Neural crest cell (in vitro differentiated cells): ENCODE measurements at places on chromosomes 3 and 15. TPM values are rescaled to one million over a fixed set of nuclear protein-coding genes. Genes with fewer than 3 reads are reported as not detected.

DNA sequence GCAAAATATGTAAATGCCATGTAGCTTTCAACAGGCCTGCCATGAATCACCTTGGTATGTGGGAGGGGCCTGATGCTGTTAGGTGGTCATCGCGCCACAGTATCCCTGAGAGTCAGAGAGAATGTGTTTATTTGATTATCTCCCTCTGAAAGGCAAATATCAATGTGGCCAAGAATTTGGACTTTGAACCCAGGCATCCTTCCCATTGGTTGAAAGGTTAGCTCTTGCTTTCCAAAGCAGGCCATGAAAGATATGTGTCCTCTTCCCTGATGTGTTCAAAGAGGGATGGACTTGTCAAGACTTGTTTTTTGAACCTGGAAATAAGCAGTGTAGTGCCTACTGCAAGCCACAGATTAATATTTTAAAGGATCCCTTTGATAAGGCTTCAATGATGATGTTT is 36.7 kb downstream of the SRP14 start:
- no peaks in the 10 kb centered on the region for H3K4me1 ChIP-seq
- H3K36me3 ChIP-seq, result peaks cover 13% of the 10 kb centered on the region
- H3K4me3 ChIP-seq, result no peak overlapping the region
- no peak for DNase-seq

DNA sequence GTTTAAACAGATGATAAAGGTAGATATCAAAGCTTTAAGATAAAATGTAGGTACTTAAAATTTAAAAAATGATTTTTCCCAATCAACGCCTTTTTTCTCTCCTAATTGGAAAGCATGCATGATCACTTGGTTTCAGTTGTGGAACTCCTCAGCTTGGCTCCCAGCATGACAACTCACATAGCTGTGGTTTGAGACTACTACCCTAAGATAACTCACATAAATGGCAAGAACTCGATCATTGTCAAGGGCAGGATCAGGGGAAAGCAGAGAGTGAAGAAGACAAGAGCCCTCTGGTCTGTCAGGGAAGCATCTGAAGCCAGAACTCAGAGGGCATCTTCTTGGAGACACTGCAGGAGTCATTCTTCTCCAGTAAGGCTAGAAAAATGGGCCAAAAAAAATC is 516.7 kb downstream of the NTRK3 start:
- H3K4me1 ChIP-seq, result peaks cover 13% of the 10 kb centered on the region
- no peaks in the 10 kb centered on the region for H3K36me3 ChIP-seq
- no peak for DNase-seq
- no peaks in the 10 kb centered on the region for H3K27me3 ChIP-seq

Gene HHATL
- not detected in 2 replicates for total RNA-seq

Gene SERPINI2
- 0.56 and 0.86 TPM in 2 replicates for total RNA-seq

Gene TMC3
- total RNA-seq, result not detected in 2 replicates

DNA sequence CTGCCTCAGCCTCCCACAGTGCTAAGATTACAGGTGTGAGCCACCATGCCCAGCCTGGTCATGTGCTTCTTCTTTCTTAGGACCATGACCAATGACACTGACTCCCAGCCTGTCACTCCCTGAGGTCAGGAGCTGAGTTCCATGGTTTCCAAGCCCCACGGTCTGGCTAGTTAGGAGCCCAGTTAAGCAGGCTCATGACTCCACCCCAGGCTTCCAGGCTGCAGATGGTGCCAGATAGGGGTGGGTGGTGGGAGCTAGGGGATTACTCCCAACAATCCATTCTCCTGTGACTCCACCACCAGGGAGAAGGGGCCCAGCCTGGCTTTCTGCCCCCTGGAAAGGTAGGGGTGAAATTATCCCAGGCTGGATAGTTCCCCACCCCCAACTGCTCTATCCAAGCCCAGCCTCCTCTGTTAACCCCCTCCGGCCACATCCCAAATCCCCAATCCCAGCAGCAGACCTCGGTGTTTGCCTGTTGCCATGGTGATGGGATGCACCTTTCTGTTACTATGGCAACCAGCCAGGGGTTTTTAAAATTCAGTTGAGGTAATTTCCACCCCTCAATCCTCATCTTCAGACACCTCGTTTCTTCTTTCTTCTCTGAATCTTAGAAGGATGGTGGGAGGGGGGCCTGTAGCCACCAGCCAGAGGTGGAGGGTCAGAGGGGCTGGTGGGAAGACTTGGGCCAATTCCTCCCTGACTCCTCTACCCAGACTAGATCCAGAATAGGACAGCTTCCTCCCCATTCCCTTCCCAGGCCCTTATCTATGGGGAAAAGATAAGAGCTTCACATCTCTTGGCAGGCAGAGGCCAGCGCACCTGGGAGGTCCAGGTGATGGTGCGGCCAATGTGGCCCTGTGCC is 22.5 kb upstream of the SEMA3F start:
- H3K27me3 ChIP-seq, result no peaks in the 10 kb centered on the region
- no peaks in the 10 kb centered on the region for H3K36me3 ChIP-seq
- DNase-seq, result no peak
- no peak overlapping the region for H3K27ac ChIP-seq
- H3K4me3 ChIP-seq, result no peak overlapping the region

Gene WDR5B
- total RNA-seq, result 6.8 and 7.3 TPM in 2 replicates

- no peaks in the 10 kb centered on the region for H3K4me1 ChIP-seq
- no peak overlapping the region for H3K27ac ChIP-seq
- no peak for DNase-seq
- H3K27me3 ChIP-seq, result no peaks in the 10 kb centered on the region
- peaks cover 56% of the 10 kb centered on the region for H3K36me3 ChIP-seq
- no peak overlapping the region for H3K4me3 ChIP-seq
Measured at GRCh38 chr3:187130346-187131066, 8.8 kb downstream of the RPL39L start.

DNA sequence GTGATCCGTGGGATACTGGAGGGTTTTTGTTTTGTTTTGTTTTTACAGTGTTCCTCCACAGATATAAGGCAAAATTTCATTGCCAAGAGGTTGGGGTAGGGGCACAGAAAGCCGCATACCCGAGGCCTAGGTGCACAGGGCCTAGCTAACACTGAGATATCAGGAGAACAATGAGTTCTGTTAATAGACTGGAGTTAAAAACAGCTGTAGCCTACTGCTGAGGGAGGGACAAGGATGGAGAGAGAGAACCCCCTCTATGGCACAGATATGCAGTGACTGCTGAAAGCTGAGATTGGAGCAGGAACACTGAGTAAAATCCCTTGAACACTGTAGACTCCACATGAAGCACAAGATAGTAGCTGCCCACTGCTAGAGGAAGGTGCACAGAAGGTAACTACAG is 53.1 kb upstream of the MAP3K13 start:
- peaks cover 42% of the 10 kb centered on the region for H3K36me3 ChIP-seq
- no peak for DNase-seq
- H3K27ac ChIP-seq, result peak overlapping the region; percentile 94
- H3K27me3 ChIP-seq, result no peaks in the 10 kb centered on the region
- no peak overlapping the region for H3K4me3 ChIP-seq
- peaks cover 20% of the 10 kb centered on the region for H3K4me1 ChIP-seq

Gene LRRIQ4
- total RNA-seq, result 0.12 and 0.16 TPM in 2 replicates

Gene CDCP1
- total RNA-seq, result not detected in 2 replicates

Gene FXR1
- 190 and 206 TPM in 2 replicates for total RNA-seq

GRCh38 chr3:151015767-151016477 is 43.4 kb upstream of the CLRN1 start:
- H3K36me3 ChIP-seq, result no peaks in the 10 kb centered on the region
- no peaks in the 10 kb centered on the region for H3K4me1 ChIP-seq
- no peak overlapping the region for H3K4me3 ChIP-seq

Gene UNC13C
- total RNA-seq, result 1.3 and 1.5 TPM in 2 replicates

Gene NUSAP1
- 159 and 175 TPM in 2 replicates for total RNA-seq

- DNase-seq, result no peak
- no peaks in the 10 kb centered on the region for H3K27me3 ChIP-seq
- peaks cover 34% of the 10 kb centered on the region for H3K4me1 ChIP-seq
- H3K27ac ChIP-seq, result peak overlapping the region; percentile 92
Measured at GRCh38 chr3:196624067-196624790, 15.3 kb upstream of the NRROS start.

GRCh38 chr3:31008994-31009393 is 114.5 kb upstream of the GADL1 start:
- H3K27me3 ChIP-seq, result peaks cover 3% of the 10 kb centered on the region
- no peak overlapping the region for H3K4me3 ChIP-seq
- peaks cover 10% of the 10 kb centered on the region for H3K4me1 ChIP-seq
- no peak overlapping the region for H3K27ac ChIP-seq
- DNase-seq, result no peak
- H3K36me3 ChIP-seq, result no peaks in the 10 kb centered on the region

Gene P3H2
- 2.0 and 4.1 TPM in 2 replicates for total RNA-seq

Gene CFAP20DC
- 10.4 and 12.8 TPM in 2 replicates for total RNA-seq

Gene CAMKV
- 41.2 and 43.1 TPM in 2 replicates for total RNA-seq

Gene FBXW12
- total RNA-seq, result 0.44 and 0.68 TPM in 2 replicates

GRCh38 chr3:50583897-50584296 is 14.6 kb downstream of the HEMK1 start:
- no peaks in the 10 kb centered on the region for H3K27me3 ChIP-seq
- no peaks in the 10 kb centered on the region for H3K36me3 ChIP-seq
- DNase-seq, result no peak
- H3K4me3 ChIP-seq, result no peak overlapping the region

GRCh38 chr15:71396536-71397125 is 281.4 kb downstream of the THSD4 start:
- H3K27ac ChIP-seq, result no peak overlapping the region
- peaks cover 14% of the 10 kb centered on the region for H3K27me3 ChIP-seq
- no peak overlapping the region for H3K4me3 ChIP-seq
- H3K4me1 ChIP-seq, result peaks cover 20% of the 10 kb centered on the region

DNA sequence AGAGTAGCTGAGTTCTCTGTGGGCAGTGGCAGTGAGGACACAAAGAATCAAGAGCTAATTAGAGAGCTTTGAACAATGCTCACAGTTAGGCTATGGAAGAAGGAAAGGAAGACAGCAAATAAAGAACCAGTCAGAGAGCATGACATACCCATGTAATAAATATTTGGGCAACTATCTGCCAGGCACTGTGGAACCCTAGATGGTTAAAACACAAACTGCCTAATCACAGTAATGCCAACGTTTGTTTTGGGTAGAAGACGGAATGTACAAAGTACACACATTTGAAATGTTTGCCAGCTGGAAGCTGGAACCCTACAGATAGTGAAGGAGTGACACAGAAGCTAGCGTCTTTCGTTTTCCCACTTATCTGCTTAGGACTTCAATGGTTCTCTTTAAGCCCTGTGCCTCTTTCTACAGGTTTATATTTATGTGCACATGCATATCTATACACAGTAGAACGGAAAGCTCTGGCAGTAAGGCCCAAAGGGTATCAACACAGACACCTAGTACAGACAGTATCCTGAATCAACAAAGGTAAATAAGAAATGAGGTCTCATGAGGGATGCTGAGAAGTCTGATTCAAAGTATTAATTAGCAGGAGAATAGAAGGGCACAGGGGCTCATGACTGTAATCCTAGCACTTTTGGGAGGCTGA is 44.6 kb downstream of the ANKRD28 start:
- H3K4me3 ChIP-seq, result no peak overlapping the region
- H3K27ac ChIP-seq, result no peak overlapping the region
- no peak for DNase-seq
- peaks cover 13% of the 10 kb centered on the region for H3K4me1 ChIP-seq

DNA sequence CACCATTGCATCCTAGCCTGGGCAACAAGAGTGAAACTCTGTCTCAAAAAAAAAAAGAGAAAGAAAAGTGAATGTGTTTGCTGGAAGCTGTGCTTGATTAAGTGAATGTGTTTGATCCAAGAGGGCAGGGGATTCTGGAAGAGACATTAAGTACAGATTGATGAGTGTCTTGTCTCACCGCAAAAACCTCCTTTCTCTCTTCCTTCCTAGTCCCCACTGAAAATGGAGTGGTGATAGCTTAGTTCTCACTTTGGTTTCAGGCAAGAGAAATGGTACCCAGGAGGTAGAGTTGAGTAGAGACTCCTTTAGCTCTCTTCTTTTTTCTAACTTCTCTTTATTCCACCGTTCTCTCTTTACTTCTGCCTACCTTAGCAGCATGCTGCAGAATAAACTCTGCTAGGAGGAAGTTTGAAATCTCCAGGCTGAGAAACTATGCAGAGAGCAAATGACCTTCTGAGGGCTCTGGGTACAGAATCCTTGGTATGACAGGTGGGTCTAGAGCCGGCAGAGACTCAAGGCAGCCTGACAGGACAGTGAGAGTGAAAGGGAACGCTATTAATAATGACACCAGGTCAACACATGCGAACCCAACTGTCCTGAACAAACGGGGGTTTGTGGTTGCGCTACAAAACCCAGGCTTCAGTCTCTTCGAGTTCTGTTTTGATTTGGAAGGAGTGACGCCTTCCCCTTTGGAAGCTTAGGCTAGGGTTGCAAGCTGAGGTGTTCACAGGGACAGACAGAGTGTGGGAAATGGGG is 74.9 kb downstream of the SMAD3 start:
- H3K36me3 ChIP-seq, result no peaks in the 10 kb centered on the region
- H3K27ac ChIP-seq, result peak overlapping the region; percentile 85
- no peak for DNase-seq
- peaks cover 77% of the 10 kb centered on the region for H3K4me1 ChIP-seq
- no peaks in the 10 kb centered on the region for H3K27me3 ChIP-seq

GRCh38 chr15:38849046-38849445 is 284.4 kb upstream of the RASGRP1 start:
- H3K27me3 ChIP-seq, result no peaks in the 10 kb centered on the region
- H3K4me1 ChIP-seq, result peaks cover 4% of the 10 kb centered on the region
- H3K36me3 ChIP-seq, result no peaks in the 10 kb centered on the region
- H3K4me3 ChIP-seq, result no peak overlapping the region

- no peaks in the 10 kb centered on the region for H3K27me3 ChIP-seq
- DNase-seq, result no peak
- peaks cover 5% of the 10 kb centered on the region for H3K4me1 ChIP-seq
- H3K36me3 ChIP-seq, result no peaks in the 10 kb centered on the region
- H3K27ac ChIP-seq, result no peak overlapping the region
Measured at GRCh38 chr15:95086531-95087252, 855.3 kb downstream of the MCTP2 start.
